ENCODE measurements at places on chromosomes 6 and 20. TPM values are rescaled to one million over a fixed set of nuclear protein-coding genes. Genes with fewer than 3 reads are reported as not detected.

DNA sequence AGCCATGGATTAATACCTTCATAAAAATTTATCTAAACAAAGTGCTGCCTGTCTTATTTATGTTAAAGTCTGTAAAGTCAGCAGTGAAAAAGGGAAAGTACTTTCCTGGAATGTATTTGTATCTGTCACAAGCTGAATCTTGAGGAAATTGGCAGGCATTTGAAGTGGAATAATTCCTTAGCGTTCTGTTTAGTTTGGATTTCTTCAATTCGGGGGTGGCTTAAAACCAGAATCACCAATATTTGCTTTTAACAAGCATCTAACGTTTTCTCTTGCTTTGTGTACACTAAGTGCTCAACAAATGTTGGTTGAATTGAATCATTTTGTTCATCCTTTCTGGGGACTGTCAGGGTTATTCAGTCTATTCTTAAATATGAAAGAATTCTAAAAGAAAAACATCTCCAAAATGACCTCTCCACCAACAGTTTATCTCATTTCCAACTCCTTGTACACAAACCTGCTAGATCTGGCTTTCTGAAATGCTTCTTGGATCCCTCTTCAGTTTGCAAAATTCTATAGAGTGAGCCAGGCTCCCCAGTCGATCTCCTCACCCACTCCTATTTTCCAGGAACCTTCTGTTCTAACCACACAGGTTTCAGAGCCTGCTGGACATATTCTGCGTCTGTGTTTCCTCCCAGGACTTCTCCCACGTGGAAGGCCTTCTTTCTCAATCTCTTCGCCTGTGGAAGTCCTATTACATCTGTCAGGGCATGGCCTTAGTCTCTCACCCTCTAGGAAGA, 2.0 kb upstream of the NPEPL1 start:
- DNase-seq: peak; percentile 96

OTOR gene
- not detected for total RNA-seq

GRCh38 chr6:145588981-145589380, 146.3 kb downstream of the EPM2A start:
- peak; percentile 7 for DNase-seq

DNA sequence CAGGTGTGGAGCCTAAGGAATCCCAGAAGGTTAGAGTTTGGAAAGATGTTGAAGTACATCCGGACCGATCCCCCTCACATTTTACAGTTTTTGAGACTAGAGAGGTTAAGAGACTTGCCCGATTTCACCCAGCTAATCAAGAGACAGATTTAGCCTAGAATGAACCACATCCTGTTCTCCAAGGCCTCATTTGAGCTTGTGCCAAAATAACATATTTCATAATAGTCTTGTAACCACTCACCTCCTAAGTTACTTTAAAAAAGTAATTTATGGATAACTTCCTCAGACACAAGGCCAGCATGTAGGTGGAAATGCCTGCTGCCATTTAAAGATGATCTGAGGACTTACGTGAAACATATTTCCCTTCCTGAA, 39.8 kb upstream of the ARHGAP18 start:
- DNase-seq: peak; percentile 94

CPNE5 gene
- 0.32 TPM for total RNA-seq

- no peak for DNase-seq
These were observed 195.4 kb downstream of the BTBD3 start for GRCh38 chr20:12113075-12113467.

GRCh38 chr6:17817763-17818162, 111.0 kb upstream of the NUP153 start:
- no peak for DNase-seq

ENPP1 gene
- total RNA-seq: 6.0 TPM

SLC22A16 gene
- total RNA-seq: not detected

DNA sequence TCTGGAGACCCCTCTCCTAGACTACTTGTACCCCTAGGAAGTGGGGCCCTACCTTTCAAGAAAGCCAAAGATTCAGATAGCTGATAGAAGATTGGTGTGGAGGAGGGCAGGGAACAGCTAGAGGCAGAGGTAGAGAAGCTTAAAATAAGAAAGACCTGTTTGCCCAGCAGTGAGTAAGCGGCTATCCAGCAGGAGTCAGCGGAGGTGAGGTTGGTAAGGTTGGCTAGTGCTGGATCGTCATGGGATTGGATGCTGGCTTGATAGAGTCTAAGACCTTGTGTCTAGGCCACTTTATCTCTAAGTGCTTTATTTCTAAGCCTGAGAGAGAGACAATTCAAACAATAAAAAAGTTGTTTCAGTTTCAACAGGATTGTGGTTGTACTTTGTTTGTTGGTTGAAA, 19.1 kb downstream of the ANKS1A start:
- no peak for DNase-seq

DNA sequence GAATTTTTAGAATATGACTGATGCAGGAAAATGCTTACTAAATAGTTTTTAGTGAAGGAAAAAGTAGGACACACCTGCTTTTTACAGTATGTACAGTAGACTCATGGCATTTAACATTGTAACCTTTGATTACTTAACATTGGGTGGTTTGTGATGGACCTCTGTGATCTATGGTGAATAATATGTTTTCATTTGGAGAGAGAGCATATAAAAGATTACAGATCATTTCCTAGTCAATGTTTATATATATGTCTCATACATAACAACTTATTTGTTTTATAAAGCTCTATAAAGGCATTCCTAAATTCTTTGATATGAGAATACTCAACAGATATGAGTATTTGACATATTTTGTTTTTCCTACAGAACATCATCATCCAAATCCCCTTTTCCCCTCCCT, 129.3 kb upstream of the PDE7B start:
- DNase-seq: no peak

DNA sequence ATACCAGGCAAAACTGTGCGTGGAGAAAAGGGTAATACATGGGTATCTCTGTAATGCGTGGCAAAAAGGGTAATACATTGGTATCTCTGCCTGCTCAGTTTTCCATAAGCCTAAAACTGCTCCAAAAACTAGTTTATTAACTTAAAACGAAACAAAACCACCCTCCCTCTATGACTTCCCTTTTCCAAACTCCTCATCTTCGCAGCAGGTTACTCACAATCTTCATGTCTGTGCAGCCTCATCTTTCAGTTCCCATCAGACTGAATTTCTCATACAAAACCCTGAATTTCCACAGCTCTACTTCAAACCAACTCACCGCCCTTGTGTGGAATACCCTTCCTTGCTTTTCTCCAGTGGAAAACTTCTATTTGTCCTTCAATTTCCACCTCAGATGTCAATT, 199.4 kb downstream of the PHACTR1 start:
- DNase-seq: no peak

GRCh38 chr20:49483696-49484123, 1.2 kb upstream of the KCNB1 start:
- no peak for DNase-seq

GPX5 gene
- not detected for total RNA-seq

- DNase-seq: no peak
These were observed 174.5 kb upstream of the MOCS1 start for GRCh38 chr6:40108736-40109135.

- DNase-seq: no peak
These were observed 30.1 kb upstream of the APMAP start for GRCh38 chr20:25022680-25023079.

TMEM217 gene
- total RNA-seq: 2.9 TPM

GRCh38 chr20:5056801-5057599, 55.7 kb upstream of the SLC23A2 start:
- peak; percentile 23 for DNase-seq

- peak; percentile 6 for DNase-seq
These were observed 768 bp upstream of the FYN start for GRCh38 chr6:111874025-111874415.
